ENCODE measurements at places on chromosomes 1 and 21.
A peak's percentile ranks its signal among the peaks of the same experiment; 100 is the strongest.

DNA sequence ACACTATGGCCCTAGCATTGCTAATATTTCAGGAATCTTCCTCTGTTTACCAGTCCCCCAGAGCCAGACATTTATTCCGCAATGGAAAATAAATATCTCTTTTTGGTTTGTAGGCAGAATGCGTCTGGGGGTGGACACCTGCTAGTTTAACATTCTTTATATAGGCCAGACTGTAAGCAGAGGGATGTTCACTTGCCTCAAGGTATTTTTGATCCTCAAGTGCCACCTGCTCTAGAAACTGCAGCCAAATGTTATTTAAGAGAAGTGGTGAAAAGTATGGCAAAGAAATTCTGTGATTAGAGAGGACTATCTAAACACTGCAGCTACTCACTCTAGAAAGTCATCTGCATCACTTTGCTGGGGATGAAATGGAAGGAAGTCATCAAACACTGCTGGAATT, 164.7 kb downstream of the NEGR1 start:
- DNase-seq = no peak

DNA sequence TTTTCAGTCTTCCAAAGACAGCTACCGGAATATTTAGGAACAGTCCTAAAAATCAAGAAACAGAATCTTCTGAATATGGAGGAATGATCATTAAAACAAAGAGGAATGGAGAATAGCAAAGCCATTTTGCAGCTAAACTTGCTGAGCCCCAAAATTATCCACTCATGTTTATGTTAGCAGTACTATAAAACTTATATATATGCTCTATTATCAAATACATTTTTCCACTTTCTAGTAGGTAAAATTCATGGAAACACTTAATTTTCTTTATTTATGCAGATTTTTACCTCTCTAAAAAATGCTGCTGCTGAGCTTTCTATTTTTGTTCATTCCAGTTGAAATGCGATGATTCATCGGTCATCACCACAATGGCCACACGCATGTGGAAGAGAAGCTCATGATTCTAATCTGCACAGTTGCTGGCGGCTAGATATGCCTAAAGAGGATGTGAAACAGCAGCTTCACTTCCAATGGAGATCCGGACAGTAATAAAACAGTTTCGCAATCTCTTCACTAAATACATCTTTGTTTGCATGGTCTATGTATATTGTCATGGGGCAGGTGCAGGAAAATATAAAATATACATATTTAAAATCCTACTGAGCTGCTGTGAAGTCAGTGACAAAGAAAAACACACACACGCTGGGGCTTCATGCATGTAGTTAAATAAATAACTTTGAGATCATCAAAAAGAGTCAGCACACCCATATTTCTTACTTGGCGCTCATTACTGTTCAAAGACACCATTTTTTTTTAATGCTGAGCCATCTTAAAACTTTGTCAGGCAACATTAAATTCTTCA, 292.2 kb downstream of the SMYD3 start:
- DNase-seq = no peak

DNA sequence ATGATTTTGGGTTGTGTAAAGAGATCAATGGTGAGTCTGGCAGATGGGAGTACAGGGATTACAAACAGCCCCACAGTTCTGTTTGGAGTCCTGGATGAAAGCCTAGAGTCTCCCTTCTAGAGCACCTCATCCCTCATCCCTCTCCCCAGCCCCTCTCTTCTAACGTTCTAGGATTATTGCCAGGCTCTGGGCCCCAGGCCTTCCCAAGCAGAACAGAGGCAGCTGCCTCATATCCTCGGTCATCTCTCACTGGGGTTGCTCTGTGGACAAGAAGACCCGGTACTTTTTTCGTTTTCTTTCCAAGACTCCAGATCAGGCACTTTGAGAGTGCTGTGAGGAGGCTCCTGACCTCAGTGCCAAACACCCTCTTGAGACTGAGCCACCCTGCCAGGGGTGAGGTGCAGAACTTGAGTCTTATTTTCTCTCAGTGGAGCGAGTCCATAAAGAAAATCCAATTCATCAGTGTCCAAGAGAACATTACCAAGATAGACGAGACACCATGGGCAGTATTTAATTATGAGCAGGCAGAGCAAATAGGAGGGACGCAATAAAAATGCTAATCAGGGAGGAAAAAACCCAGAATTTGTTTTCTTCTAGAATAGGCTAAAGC, 17.1 kb upstream of the KCND3 start:
- no peak for DNase-seq

DNA sequence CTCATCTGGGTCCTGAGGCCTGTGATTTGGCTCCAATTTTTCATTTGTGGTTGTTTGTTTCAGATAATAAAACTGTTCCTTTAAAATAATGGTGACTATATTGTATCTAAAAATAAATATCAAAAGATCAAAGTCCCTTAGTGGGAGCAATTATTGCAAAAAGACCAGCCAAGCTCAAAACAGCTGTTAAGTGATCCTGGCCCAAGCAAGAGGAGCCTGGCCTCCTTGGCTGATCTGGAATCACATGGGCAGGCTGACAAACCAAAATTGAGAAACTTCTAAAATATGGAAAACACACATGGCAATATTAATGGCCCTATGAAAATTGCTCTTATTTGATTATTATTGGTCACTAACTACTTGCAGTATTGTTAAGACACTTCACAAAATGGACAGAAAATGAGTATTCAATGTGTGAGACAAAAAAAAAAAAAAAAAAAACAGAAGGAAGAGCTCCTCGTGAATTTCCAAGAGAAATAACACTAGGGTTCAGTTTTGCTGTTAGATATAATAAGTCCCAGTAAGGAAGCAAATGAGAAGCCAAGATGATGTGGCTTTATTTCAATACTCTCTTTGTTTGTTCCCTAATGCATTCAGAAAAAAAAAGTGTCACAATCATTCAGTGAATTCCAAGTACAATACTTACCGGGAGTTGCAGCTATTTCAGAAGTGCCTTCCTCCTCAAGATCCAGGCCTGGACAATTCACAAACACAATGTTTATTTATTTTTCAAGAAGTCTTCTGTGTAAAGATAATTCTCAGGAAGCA, 105.1 kb downstream of the SEC16B start:
- no peak for DNase-seq

GRCh38 chr1:51976846-51977602, 13.5 kb downstream of the RAB3B start:
- no peak for DNase-seq

DNA sequence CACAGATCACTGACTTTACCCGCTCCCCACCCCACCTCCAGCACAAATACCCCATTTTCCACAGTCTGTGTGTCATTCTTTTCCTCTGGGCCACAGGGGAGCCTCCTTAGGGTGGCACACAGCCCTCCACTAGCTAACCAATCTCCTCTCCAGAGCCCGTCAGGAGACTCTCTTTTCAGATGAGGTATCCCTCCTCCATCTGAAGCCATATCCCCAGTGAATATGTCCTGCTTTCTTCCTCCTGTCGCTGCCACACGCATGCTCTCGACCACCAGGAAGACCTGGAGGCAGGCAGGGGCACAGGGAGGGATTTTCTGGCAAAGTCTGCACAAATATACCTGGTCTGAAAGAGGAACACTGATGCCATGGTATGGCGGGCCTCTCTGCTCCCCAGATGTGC, 635 bp downstream of the ZNF648 start:
- DNase-seq = no peak

GRCh38 chr1:34286511-34286910, 109.8 kb downstream of the C1orf94 start:
- DNase-seq = no peak

GRCh38 chr1:169363046-169363730, 4.4 kb downstream of the NME7 start:
- peak; percentile 61 for DNase-seq

GRCh38 chr1:74937176-74937575, 197.0 kb upstream of the LHX8 start:
- DNase-seq = no peak

- DNase-seq = peak; percentile 5
Measured at GRCh38 chr21:45276596-45276995, 11.1 kb downstream of the POFUT2 start.

- DNase-seq = no peak
Measured at GRCh38 chr1:156391701-156392100, 22.7 kb downstream of the RHBG start.

DNA sequence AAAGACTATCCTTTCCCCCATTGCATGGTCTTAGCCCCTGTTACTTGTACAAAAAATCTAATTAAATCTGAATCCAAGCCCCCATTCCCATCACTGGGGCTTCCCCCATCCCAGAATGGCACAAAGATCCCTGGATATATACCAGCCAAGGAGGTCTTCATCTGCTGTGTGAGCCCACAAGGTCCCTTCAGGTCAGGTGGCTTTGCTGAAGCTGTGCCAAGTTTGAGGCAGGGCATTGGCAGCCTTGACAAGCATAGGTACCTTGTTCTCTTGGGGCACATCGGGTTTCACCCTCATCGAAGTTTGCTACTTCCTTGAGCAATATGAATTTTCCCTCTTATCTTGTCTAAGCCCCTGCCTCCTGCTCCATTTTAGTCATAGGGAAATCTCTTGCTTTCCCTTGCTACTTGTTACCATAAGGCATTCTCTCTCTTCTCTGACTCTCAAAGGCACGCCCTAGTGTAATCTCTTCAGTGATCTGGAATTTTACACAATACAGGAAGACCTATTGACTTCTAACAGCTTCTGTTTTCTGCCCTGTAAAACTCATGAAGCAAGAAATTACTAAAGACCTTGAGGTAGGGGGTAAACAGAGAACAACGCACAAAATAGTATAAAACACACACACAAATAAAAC, 71.4 kb upstream of the COG2 start:
- no peak for DNase-seq

DNA sequence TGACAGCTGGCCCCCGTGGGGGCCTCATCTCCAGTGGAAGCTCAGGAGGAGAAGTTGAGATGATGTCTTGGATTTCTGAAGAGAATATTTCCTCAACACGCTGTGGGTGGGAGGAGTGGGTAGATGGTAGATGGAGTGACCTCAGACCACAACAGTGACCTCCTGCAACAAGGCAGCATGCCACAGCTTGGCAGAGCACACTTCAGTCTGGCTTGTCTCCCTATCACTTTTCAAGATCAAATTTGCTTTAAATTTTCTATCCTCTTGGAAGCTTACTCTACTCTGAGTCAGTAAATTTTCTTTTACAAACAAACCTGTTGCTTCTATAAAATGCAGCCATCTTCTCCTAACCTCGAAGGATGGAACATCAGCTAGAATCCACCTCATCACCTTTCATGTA, 59.7 kb downstream of the NTPCR start:
- DNase-seq = no peak

DNA sequence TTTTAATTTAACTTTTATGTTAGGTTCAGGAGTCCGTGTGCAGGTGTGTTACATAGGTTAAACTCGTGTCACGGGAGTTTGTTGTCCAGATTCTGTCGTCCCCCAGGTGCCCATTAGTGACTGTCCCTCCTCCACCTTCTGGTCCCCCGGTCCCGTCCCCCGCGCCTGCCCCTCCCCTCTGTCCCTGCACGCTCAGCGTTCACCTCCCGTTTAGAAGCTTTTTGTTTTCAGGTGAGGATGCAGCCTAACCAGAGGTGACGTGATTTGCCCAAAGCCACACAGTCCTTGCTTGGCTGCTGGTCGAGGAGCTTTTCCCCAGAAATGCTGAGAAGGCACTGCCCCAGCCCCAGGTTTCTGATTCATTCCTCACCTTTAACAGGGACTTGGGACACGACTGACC, 844 bp downstream of the C1orf146 start:
- no peak for DNase-seq

DNA sequence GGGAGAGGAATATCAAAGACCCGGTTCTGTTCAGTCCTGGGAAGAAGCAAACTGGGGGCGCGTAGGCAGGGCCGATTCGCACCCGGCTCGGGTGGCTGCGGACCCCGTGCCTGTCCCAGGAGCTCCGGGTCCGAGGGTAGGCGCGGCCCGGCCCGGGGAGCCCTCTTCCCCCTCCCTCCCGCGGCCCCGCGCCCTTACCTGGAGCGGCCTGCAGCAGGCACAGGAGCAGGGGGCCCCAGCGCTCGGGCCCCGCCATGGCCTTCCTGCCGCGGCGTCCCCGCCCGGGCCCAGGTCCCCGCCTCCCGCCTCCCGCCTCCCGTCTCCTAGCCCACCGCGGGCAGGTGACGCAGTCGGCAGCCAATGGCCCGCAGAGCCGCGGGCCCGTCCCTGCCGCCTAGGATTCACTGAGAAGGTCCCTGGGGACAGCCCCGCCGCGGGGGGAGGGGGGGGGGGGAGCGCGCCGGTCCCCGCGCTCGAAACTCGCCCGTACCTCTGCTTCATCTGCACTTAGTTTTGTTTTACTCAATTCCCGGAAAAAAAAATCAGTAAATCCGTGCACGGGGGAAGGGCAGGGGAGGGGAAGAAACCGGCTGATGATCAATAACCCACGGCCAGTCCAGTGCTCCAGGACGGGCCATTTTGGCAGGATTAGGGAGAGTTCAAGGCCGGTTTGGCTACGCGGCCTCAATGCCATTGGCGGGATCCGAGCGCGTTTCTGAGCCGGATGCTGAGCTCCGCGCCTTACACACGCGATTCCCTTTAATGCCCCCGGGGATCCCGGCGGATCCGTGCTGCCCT, at the start of gene IFNLR1:
Gene IFNLR1, minus strand, starts transcription at position 297 of the 798 bp plus-strand sequence. Its CDS starts 41 bp downstream, at position 256.
- DNase-seq = peak; percentile 91
